ENCODE measurements at places on chromosomes 2 and 18.
A peak's percentile ranks its signal among the peaks of the same experiment; 100 is the strongest.

- no peak for DNase-seq
Measured at GRCh38 chr2:144052083-144052482, 467.8 kb downstream of the ZEB2 start.

DNA sequence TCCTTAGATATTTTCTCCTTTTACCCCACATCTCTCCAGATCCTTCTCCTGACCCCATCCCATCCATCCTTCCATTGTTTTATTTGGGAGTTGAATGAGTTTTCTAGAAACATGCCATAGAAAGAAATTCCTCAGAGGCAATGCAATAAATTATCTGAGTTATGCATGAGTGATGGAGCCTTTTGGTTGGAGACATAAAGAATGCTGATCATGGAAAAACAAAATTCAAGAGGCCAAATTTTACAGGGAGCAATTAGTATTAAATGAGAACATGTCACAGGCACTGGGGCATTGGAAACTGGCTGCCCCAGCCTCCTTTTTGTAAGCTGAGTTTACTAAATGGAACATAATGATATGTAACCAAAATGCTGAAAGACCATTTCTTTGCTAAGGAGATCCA lies 74.2 kb upstream of the LCLAT1 start:
- DNase-seq = no peak

GRCh38 chr2:241112592-241112991 lies 10.5 kb upstream of the MTERF4 start:
- DNase-seq = peak; percentile 40

DNA sequence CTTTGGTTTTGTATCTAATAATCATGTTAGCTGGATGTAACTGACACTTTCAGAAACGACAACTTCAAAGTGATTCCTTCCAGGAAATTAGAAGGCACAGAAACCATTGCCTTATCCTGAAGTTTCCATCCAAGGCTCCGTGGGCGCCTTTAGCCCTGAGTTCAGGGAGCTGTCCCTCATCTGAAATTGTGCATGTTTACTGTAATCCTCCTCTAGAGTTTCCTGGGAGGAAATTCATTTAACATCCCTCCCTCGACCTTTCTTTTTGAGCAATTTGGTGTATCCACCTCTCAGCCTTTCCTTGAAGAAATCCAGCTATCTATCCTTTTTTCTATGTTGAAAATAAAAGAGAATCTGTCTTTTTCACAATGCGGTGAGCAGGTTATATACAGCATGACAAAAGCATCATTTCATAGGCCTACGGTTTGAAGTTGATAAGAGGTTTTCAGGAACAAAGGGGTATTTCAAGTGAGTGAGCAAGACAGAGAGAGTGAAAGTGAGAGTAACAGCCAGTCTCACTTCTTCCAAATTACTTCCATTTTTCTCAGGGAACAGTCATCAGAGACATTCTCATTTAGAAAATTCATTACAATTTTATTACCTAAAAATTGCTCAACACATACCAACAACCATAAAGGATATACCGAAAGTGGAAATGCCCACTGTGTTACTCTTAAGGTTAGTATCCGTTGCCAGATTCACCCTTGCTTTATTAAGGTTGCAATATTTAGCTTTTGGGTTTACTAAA lies 167.3 kb downstream of the MREG start:
- DNase-seq = no peak

DNA sequence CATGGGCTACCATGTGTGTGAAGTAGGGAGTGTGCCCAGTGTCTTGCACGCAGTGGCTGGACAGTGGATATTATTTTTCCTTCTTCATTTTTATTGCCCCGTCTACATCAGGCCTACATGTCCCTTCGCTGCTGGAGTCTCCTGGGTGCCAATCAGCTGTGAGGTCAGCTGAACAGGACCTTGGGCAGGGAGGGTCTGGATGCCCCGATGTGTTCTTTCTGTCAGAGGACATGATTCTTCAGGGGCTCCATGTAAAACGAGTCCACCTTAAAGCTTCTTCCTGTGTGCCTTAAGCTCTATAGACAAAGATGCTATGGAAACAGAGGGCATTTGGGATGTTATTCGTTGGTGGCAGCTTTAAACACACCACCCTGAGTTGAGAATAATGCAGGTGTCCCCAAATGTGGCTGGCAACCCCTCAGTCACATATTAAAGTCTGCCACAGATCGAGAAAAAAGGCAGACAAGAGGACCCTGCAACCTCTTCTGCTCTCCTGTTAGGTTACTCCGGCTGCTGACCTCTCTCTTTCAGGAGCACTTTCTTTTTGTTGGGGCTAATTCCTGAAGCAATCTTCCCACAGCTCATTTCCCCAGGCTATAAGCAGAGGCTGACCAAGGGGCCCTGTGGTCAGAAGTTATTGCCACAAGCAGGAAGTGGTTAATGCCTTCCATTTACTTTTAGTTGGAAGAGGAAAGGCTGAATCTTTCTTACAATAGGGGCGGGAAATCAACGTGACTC lies 20.0 kb downstream of the GREB1 start:
- DNase-seq = no peak

Measured in T-helper 1 cell (primary cell).